GM18507 (cell line): ENCODE measurements at places on chromosomes 5 and 9.

DNA sequence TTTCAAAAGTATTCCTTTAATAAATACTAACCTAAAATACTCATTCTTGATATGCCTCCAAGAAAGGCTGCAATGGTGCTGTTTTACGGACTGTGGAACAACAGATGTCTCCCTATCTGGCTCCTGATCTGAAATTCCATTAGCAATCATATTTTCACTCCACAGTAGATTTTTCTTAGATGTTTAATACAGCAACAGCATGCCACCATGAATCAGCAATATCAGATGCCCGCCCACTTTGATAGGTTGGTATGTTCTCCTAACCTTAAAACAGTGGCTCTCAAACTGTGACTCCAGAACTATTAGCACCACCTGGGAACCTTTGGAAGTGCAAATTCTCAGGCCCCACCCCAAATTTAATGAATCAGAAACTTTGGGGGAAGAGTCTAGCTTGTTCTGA lies 110.2 kb downstream of the MLLT3 start:
- DNase-seq = no peak

- DNase-seq = no peak
These were observed 160.7 kb upstream of the PITX1 start for GRCh38 chr5:135194573-135195269.

DNA sequence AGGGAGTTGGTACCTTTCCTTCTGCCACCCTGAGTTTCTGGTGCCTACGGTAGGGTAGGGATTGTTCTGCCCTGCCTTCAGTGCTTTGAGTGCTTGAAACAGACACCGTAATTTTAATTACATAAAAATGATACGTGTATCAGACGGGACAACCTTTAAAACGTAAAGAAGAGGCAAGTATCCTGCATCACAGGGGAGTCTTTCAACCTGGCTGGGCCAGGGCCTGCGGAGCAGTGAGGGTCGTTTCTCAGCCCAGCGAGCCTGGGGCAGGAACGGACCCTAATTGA lies 483 bp upstream of the DAB2IP start:
- no peak for DNase-seq

GRCh38 chr5:14728459-14728938 lies 64.0 kb downstream of the OTULIN start:
- no peak for DNase-seq

DNA sequence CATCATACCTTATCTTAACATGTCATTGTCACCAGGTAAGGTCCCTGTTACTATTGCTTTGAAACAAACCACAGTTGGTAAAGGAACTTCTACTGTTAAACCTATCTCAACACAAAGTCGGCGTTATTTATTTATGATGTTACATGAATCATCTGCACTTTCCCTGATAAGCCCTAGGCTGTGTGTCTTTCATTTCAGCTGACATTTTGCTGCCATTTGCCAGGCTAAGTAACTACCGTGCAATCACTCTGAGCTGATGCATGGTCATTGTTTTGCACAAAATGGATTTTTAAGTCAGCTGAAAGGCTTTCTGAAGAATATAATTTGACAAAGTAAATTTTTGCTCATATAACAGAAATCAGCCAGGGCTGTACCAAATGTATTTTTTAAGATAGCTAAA lies 546.5 kb downstream of the ZNF608 start:
- no peak for DNase-seq

DNA sequence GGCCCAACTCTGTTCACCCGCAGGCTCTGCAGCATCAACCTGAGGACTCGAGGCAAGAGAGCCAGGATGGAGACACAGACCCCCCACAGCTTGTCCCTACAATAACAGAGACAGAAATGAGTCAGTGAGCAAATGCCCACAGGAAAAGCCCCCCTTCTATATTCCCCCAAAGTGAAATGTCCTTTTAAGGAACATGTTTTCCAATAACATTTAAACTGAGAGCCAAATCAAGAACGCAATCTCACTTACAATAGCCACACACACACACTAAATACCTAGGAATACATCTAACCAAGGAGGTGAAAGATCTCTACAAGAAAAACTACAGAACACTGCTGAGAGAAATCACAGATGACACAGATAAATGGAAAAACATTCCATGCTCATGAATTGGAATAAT lies 49.0 kb downstream of the TEX10 start:
- no peak for DNase-seq
